Activated T-helper 1 cell treated with anti-CD3 and anti-CD28 coated beads, Interleukin-2, amount 50 U/mL, for 16 hours (primary cell): ENCODE measurements at places on chromosomes 2 and 18.

DNA sequence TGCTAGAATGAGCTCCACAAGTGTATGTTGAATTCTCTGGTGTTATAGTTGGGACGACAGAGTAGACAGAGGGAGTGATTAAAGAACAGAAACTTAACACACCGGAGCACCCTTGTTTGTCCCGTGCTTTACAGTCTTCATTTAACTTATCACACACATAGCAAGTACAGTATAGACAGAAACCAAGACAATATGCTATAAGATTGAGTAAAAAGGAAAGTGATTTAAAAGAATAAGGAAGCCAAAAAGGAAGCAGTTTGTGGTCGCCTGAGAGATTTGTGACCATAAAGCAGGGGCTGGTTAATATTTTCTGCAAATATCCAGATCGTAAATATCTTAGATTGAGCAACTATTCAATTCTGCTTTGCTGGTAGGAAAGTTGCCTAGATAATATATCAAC, 1128.4 kb downstream of the TSN start:
- no peak for DNase-seq

DNA sequence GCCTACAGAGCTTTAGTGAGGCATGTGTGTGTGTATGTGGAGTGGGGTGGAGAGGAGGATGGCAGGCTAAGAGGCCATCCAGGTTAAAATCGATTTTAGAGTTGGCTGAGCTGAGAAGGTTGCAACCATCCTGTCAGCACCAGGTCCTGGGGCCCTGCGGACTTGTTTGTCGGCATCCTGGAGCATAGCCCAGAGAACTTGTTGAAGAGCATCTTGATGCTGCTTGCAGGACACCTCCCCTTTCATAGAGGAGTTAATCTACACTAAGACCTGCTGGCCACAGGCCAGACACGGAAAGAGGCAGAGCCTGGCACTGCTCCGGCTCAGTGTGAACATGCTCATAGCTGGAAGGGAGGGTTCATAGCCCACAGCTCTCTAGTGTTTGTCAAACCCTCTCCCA, 72.1 kb upstream of the RGPD5 start:
- no peak for DNase-seq

DNA sequence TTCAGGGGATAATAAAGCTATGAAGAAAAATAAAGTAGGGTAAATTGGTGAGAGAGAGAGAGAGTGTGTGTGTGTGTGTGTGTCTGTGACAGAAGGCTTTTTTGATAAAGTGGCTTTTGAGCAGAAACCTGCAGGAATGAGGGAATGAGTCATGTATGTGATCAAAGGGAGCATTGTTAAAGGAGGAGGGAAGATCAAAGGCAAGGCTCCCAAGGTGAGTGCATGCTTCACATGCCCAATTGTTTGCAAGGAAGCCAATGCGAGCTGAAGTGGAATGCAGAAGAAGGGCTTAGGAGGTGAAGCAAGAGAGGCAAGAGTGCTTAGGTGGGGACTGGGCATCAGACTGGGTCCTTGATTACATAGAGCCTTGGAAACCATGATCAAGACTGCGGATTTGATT, 96.8 kb downstream of the DNAH6 start:
- no peak for DNase-seq

DNA sequence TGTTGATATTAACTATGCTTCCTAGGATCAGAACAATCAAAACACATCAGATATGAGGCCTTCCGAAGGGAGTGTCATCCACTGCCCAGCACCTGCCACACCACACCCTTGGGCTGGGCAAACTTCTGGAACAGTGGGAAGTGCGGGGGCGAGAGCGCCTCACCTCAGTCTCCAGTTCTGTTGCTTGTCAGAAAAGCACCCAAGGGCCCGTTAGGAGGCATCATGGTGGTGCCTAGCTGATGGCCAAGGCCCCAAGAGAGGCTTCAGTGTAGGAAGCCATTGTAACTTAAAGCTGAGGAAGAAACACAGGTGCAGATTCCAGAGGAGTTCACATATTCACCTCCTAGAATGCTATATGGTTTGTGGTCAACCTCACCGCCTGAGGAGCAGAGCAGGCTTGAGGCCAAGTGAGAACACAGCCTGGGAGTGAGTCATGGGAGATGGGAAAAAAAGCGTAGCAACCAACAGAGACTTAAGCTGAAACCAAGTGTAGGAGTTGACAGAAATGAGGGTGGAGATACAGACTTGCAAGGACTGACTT, 85.1 kb upstream of the ATL2 start:
- no peak for DNase-seq

GRCh38 chr18:46546111-46546640, 110.8 kb downstream of the LOXHD1 start:
- no peak for DNase-seq

DNA sequence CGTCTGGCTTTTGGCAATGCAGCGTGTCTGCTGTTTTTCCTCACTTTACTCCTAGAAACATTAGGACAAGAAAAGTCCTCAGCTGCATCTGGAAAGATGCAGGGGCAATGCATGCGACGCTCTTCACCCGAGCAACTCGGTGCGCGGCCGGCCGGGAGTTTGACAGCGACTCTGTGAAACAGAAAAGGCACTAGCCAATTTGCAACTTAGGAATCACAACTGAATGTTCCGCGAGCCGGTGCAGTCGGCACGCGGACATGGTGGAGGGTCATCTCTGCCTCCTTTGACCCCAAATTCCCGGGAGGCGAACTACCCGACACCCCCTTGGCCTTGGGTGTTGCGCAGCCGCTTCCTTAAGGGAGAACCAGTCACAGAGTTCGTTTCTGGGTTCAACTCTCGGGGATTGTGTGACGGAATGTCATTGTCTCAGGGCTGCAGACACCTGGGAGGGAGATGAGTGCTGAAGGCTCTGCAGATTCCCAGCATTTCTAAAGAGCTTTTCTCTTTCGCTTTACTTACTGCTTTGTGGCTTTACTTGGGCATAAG, 9.8 kb downstream of the NR4A2 start:
- DNase-seq, result no peak
